SK-N-MC (cell line): ENCODE measurements at places on chromosomes 3 and 15.

DNA sequence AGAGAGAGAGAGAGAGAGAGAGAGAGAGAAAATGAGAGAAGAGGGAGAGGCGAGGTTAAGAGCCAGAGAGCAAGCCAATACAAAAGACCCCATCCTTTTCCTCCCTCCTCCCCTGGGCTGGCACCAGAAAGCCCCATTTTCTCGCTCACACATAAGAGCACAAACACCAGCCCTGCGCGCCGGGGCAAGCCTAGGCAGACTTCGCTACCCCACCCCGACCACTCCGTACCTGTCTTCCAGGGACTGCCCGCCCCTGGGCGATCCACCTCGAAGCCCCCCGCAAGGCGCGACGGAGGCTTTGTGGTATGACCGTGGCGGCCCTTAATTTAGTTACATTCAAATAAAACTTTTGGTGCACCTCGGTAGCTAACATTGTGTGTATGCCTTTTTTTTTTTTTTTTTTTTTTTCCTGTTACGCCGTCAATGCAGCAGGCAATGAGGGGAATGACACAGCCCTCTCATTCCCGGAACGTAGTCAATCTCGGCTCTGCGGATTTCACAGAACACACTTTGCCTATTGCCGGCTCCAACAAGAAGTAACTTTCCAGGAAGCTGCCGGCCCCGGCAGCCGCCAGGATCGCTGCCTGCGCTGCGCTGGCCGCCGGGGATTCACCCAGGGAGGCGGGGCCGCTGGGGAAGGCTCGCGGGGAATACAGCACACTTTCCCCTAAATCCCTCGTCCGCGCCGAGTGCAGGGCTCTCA, 7.7 kb downstream of the BCL6 start:
- no peak for DNase-seq

- DNase-seq, result no peak
Observed at GRCh38 chr3:37861620-37862041, at the start of gene CTDSPL. Gene CTDSPL, plus strand, starts transcription at chr3:37861880. Its CDS starts 320 bp downstream, at chr3:37862200.

GRCh38 chr15:56887782-56888438, 30.5 kb upstream of the TCF12 start:
- DNase-seq, result no peak

DNA sequence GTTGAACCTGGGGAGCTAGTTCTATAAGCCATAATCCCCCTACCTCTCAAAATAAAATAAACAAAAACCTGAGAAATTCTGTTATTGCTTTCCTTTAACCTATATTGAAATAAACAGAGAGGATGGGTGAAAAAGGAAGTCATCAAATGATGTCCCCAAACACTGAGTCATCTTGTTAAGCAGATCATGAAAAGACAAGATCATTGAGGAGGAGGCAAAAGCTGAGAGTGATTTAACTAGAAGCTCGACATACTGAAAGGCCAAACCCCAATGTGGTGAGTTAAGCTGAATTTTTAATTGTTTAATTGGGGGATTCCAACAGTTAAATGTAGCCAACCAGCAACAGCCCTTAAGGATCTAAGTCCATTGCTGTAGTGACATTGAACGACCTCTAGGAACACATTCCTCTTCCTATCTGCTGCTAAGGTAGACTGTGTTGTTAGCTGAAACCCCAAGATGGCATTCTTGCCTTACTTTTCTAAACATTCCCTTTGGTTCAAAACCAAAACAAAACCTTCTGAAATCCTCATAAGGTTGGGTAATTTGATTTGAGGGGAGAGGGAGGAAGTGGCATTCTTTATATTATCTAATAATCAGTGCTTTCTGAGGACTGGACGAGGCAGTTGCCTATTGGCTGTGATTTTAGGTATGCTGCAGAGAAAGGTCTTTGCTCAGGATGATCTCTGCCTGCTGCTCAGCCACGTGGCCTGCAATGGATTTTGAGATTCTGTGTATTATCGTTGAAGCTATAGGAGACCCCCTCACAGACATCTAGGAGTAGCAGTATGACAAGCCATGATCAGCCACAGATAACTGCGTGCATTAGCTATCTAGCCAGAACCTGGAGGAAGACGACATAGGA, 62.7 kb upstream of the BNIP2 start:
- DNase-seq, result peak; percentile 6

GRCh38 chr3:52172262-52172757, 18.1 kb upstream of the POC1A start:
- no peak for DNase-seq

DNA sequence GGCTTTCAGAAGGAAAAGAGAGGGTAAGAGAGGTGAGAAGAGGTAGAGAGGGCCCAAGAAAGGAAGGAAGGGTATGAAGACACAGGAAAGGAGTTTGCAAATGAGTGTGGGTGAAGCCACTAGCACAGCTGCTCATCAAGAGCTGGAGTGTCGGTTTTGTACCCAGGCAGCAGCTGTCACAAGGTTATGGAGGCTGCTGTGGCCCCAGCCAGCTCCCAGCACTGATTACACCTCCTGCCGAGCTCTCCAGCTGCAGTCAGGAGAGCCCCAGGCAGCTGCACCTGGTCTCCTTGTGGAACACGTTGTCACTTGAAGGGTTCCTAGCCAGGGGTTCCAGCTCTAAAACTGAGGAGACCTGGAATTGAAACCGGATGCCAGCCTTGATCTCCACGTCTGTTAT, 60.4 kb upstream of the CHD2 start:
- no peak for DNase-seq

GRCh38 chr3:45803252-45803935, 7.1 kb upstream of the SLC6A20 start:
- DNase-seq, result no peak
